Stimulated activated CD8-positive, alpha-beta memory T cell treated with anti-CD3 and anti-CD28 coated beads, Interleukin-4, amount 100 ng/mL, for 1 hour (primary cell): ENCODE measurements at places on chromosomes 5 and 9.

DNA sequence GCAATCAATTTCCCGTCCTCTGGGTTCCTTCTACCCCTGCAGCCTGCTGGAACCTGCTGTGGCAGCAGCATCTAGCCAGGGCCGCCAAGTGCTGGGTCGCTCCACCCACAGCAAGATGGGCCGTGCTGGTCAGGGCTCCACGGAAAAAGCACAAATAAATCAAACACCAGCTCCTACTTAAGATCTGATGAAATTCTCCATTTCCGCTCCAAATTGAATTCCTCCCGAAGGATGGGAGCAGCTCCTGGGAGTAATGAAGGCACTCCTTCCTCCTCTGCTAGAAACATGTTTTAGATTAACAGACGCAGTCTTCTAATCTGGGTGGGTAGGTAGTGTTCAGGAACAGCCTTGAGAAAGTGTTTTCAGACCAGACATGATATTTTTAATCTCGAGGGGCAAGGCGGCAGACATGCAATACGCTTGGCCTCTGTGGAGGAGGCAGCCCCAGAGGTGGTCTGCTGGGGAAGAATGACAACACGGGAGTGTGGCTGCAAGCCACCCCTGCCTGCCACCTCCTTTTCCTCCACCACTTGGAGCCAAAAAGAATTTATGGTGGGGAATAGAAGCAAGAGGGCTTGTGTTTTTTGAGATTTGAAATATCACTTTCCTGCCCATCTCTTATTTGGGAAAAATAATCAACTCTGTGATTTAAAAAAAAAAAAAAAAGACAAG lies 194.1 kb downstream of the AOPEP start:
- DNase-seq = no peak

DNA sequence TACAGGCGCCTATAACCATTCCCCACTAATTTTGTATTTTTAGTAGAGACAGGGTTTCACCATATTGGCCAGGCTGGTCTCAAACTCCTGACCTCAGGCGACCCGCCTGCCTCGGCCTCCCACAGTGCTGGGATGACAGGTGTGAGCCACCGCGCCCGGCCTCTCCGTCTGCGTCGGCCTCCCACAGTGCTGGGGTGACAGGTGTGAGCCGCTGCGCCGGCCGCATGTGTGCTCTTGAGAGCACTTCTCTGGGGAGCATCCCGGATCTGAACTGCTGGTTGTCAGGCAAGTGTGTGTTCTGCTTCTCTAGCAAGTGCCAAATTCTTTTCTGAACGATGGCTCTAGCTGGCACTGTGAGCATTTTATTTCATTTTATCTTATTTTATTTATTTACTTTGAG lies 3.7 kb upstream of the ENTPD2 start:
- no peak for DNase-seq

- DNase-seq = no peak
Measured at GRCh38 chr5:135133698-135134515, 99.9 kb upstream of the PITX1 start.

GRCh38 chr5:180126716-180127681 lies 55.4 kb upstream of the RNF130 start:
- DNase-seq = no peak

DNA sequence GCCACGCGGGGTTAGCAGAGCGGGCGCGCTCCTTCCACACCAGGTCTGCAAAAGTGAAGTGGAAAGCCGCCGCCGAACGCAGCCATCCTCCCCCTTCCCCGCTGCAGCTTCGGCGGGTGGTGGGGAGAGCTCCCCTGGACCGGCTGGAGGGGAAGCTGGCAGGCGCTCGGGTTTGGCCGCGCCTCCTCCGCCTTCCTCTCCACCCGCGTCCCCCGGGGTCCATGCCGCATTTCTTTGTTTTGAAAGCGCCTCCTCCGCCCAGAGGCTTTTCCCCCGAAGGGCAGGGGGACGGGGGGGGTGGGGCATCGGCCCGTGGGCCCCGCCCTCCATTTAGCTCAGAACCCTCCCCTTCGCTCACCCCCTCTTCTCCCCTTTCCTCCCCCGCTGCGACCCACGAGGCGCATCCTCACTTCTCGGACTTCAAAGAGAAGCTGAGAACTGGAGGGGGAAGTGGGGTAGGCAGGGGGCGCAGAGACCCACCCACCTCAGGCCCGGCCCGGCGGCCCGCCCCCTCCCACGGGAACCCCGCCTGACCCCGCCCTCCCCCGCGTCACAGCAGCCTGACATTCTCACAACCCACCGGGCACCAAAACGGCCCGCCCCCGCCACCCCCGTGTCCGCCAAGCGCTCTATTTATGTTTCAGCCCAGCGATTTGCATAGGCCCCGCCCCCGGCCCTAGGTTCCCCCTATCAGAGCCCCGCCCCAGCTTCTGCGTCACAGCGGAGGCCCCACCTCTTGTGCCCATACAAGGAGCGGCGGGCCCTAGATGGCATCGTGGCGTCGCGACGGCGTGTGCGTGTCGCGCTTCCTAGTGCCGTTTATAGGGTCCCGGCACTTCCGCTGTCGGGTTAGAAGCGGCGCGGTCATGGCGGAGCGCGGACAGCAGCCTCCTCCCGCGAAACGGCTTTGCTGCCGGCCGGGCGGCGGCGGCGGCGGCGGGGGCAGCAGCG lies at the start of gene ZSWIM6:
Gene ZSWIM6 (plus strand): TSS at position 852 of the 951 bp plus-strand sequence. CDS start 15 bp downstream, at position 867.
- peak; percentile 98 for DNase-seq

GRCh38 chr5:150319484-150319790 lies 16.7 kb upstream of the ARSI start:
- DNase-seq = no peak

DNA sequence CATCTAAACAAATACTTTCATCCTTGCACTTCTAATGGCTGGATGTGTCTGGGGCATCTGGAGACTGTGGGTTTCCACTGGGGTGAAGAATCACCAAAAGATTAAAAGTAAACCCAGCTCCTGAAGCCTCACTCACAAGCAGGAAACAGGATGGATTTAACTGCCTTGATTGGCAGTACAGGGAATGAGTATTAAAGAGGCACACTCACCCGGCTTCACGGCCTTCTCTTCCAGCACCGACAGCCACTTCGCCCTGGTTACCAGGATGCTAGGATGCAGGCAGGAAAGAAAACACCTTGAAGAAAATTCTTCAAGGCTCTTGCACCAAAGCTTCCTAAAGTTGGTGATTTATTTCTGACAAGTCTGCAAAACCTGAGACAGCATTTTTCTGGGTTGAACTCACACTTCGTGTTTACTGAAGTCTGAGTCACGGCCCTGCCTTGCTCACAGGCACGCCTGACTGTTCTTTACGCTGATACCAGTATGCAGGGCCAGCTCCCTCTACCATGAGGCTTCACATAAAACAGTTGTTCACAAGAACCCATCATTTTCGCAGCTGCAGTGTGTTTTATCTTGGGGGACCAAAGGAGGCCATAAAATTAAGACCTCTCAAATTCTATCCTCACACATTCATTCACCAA lies 56.5 kb upstream of the ZNF354A start:
- DNase-seq = no peak

GRCh38 chr9:136596630-136597031 lies 50.8 kb upstream of the NOTCH1 start:
- no peak for DNase-seq

GRCh38 chr5:160968480-160968879 lies 116.5 kb upstream of the ATP10B start:
- DNase-seq = no peak

DNA sequence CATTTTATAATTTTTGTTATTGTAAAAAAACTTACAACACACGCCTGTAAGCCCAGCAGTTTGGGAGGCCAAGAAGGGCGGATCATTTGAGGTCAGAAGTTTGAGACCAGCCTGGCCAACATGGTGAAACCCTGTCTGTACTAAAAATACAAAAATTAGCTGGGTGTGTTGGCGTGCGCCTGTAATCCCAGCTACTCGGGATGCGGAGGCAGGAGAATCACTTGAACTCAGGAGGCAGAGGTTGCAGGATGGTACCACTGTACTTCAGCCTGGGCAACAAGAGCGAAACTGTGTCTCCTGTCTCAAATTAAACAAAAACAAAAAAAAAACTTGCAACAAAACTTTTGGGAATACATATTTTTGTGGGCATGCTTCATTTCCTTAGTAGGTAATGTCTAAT lies 164.6 kb downstream of the CACNA1B start:
- no peak for DNase-seq

DNA sequence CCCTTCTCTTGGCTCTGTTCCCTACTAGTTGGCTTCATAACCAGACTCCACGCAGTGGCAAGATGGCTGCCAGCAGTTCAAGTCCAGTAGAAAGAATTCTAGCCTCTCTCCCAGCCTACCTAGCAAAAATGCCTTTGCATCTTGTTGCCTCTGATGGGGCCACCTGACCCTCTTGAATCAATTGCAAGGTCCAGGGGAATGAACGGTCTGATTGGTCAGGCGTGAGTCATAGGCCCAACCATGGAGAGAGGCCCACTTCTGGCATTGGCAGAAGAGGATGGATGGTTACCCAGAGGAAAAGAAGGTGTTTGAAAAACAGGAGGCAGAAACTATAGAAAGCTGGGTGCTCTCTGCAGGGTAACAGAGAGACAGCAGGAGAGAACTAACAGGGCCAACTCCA lies 622.6 kb downstream of the CCDC171 start:
- no peak for DNase-seq

GRCh38 chr5:170382790-170383189 lies 6.4 kb downstream of the KCNMB1 start:
- DNase-seq = no peak

- no peak for DNase-seq
Measured at GRCh38 chr9:120374239-120374638, 205.7 kb downstream of the CDK5RAP2 start.

GRCh38 chr9:125926936-125927335 lies 179.8 kb downstream of the PBX3 start:
- no peak for DNase-seq

DNA sequence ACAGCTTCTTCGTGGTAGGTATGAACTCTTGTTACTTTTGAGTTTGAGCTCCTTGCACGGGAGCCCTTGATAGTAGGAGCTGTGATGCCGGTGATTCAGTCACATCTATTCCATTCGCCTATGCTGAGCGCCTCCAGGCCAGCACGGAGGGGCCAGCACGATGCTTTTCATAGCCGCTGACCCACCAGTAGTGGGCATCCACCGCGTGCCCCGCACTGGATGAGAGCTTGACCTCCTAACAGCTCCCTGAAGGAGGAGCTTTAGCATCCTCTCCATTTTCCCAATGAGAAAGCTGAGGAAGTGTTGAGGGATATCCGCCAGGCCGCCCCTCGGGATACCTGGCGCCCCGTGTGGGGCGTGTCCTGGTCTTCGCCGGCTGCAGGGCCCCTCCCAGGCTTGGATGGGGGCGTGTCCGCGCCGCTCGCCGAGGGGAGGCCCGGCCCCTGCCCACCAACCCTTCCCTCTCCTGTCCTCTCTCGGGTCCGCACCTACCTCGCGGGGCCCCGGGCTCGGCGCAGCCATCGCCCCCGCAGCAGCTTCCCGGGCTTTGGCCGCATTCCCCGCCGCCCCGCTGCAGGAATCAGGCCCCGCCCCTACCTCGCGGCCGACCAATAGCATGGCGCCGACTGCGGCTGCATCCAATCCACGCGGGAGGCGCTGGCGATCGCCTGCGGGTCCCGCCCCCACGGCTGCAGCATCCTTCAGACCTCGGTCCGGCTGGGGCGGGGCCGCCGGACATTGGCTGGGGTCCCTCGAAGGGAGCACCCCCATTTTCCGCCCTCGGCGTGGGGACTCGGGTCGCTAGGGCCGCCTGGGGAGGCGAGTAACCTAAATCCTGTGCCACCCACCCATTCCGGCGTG lies at the start of gene PIP5KL1:
Gene PIP5KL1 (minus strand): TSS at position 547 of the 861 bp plus-strand sequence. CDS start 25 bp downstream, at position 522.
- no peak for DNase-seq

- DNase-seq = no peak
Measured at GRCh38 chr5:110002652-110003051, 312.9 kb downstream of the MAN2A1 start.

DNA sequence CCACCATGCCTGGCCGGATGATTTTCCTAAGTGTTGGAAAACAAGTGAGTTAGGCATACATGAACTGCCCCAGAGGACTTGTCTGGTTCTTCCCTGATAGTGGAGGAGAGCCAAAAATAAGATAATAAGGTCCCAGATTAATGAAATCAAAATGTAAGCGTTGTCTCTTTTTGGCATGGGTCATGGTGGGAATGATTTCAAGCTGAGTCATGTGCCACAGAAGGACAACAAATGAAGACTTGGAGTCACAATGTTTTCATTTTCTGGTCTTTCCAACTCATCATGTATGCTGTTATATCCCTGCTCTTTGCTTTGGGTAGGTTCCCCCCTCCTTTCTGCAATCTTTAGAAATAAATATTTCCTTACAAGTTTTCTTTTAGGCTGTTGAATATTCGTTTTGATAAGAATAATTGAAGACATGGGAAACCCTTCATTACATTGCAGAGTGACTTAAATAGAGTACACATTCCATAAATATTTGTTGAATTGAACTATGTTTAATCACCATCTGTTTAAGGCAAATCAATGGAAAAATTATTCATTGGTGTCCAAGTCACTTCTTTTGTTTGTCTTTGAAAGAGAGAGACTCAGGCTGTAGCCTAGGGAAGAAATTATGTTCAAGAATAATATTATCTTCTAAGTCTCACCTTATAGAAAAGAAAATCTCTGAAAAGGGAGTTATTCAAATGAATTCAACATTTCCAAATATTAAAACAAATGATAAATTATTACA lies 196.3 kb downstream of the CSNK1G3 start:
- no peak for DNase-seq

- no peak for DNase-seq
Measured at GRCh38 chr5:32522429-32523143, 62.8 kb upstream of the SUB1 start.

GRCh38 chr5:156271569-156271968 lies 55.4 kb upstream of the SGCD start:
- no peak for DNase-seq

DNA sequence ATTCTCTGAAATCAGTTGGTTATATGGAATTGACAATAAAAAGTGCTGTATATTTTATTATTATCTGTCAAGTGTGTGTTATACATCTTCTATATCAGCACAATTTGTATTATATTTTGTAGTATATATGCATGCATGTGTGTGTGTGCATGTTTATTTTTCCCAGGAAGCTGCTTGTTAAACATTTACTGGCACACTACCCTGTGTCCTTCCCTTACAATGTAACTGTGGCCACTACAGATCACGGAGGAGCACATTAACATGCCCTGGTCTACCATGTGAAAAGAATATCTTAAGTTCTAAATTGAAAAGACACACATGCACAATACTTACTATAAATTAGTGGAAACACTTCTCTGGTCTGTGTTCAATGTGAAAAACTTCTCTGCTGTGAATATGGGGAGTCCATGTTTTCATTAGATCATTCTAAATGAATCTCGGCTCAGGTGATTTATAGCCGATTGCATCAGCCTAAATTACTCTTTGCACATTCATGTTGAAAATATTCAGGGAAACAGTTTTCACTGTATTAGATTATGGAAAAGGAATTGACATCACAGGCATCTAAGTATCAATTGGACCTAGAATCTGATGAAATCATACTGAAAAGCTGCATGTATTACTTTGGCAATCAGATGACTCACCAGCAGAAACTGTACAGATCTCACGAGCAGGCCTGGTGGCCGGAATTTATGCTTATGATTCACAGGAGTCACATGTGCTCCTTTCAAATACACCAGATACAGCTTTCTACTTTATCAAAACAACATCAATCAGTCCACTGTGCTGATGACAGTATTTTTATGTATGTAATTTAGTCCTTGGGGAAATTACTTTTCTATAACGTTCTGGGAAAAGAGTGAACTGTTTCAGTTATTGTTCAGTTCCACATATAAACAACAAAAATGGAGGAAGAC lies 39.4 kb downstream of the LURAP1L start:
- no peak for DNase-seq
